Aorta (tissue), 5 donors: ENCODE measurements at places on chromosomes 11 and 22. TPM values are rescaled to one million over a fixed set of nuclear protein-coding genes. Genes with fewer than 3 reads are reported as not detected.

The APOA4 gene
- total RNA-seq = not detected

The CSF2RB gene
- total RNA-seq = 17.6 TPM

DNA sequence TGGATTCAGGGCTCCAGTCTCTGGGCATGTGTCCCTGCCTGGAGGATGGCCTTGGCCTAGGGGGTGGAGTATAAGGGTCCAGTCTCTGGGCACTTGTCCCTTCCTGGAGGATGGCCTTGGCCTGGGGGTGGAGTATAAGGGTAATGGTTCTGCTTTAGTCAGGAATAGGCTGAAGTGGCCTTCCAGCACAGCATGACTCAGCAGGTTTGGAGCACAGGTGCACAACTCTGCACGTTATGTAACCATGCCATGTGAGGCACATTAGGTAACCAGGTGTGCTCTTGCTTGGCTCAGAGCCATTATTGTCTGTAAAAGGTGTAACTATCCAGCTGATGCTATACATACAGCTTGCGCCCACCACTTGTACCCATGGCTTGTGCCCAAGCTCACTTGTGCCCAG lies 48.4 kb upstream of the POLD3 start:
- no peak overlapping the region for H3K27ac ChIP-seq
- no peaks in the 10 kb centered on the region for H3K36me3 ChIP-seq
- no peaks in the 10 kb centered on the region for H3K27me3 ChIP-seq
- no peaks in the 10 kb centered on the region for H3K4me1 ChIP-seq
- no peak for DNase-seq

GRCh38 chr11:134921938-134922337 lies 509.9 kb upstream of the B3GAT1 start:
- H3K27ac ChIP-seq = no peak overlapping the region
- no peak overlapping the region for H3K4me3 ChIP-seq
- no peaks in the 10 kb centered on the region for H3K4me1 ChIP-seq
- no peak for DNase-seq

GRCh38 chr11:7949934-7950333 lies 8.4 kb upstream of the OR10A3 start:
- DNase-seq = no peak
- no peaks in the 10 kb centered on the region for H3K36me3 ChIP-seq
- no peaks in the 10 kb centered on the region for H3K27me3 ChIP-seq
- H3K27ac ChIP-seq = no peak overlapping the region
- H3K4me3 ChIP-seq = no peak overlapping the region
- H3K4me1 ChIP-seq = no peaks in the 10 kb centered on the region

GRCh38 chr22:38403812-38404211 lies 51.2 kb downstream of the KCNJ4 start:
- H3K27me3 ChIP-seq = no peaks in the 10 kb centered on the region
- H3K27ac ChIP-seq = no peak overlapping the region
- no peak overlapping the region for H3K4me3 ChIP-seq
- DNase-seq = no peak
- no peaks in the 10 kb centered on the region for H3K36me3 ChIP-seq

GRCh38 chr11:104390651-104391050 lies 226.7 kb upstream of the PDGFD start:
- H3K4me3 ChIP-seq = no peak overlapping the region
- no peaks in the 10 kb centered on the region for H3K27me3 ChIP-seq
- H3K4me1 ChIP-seq = no peaks in the 10 kb centered on the region
- no peak overlapping the region for H3K27ac ChIP-seq
- H3K36me3 ChIP-seq = no peaks in the 10 kb centered on the region
- DNase-seq = no peak
